ENCODE measurements at places on chromosomes 4 and X. TPM values are rescaled to one million over a fixed set of nuclear protein-coding genes. Genes with fewer than 3 reads are reported as not detected.

GRCh38 chrX:20718592-20719380, 452.1 kb upstream of the RPS6KA3 start:
- H3K27ac ChIP-seq = no peak overlapping the region
- no peak overlapping the region for H3K4me3 ChIP-seq
- no peak for DNase-seq
- no peaks in the 10 kb centered on the region for H3K36me3 ChIP-seq
- H3K4me1 ChIP-seq = peaks cover 6% of the 10 kb centered on the region

The UGT2A2 gene
- not detected for total RNA-seq

DNA sequence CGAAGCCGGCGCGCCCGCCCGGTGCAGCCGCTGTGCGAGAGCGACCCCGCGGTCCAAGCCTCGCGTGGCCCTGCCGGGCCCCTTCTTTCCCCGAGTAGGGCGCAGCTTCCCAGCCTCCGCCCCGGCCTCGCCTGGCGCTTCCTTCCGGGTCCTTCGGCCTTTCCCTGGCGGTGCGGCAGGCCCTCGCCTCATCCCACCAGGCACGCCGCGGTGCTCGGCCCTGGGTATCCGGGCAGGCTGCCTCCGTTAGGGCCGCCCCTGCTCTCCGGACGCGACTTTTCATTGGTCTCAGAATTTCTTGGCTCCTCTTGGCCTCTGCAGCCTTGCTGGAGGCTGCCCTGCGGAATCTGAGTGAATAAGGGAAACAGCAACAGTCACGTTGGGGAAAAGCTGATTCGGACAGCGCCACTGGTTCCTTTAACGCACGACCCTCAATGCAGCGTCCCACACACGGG, 429 bp downstream of the UVSSA start:
- H3K4me1 ChIP-seq = peaks cover 24% of the 10 kb centered on the region
- peak overlapping the region; percentile 95 for H3K27ac ChIP-seq
- H3K27me3 ChIP-seq = no peaks in the 10 kb centered on the region

DNA sequence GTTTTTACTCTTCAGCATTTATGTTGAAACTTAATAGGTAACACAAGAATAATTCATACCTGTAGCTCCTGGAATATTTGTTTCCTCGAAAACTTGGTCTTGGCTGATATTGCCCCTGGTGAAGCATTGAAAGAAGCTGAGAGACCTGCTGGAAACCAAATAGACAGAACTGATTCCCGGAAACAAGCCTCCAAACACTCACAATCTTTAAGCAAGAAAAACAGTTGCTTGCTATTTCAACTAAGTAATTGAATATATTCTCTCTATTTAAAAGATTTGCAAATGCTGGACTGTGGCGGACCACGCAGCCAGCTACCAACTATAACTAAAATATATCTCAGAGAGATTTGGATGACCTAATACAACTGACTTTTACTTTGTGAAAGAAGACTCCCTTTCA, 3.6 kb downstream of the PCDH18 start:
- DNase-seq = no peak
- peaks cover 6% of the 10 kb centered on the region for H3K36me3 ChIP-seq
- peaks cover 16% of the 10 kb centered on the region for H3K4me1 ChIP-seq
- no peak overlapping the region for H3K27ac ChIP-seq

The GK gene
- total RNA-seq = 16.3 TPM

GRCh38 chr4:1565598-1566295, 118.4 kb downstream of the FAM53A start:
- H3K4me3 ChIP-seq = no peak overlapping the region
- H3K27ac ChIP-seq = no peak overlapping the region
- peaks cover 3% of the 10 kb centered on the region for H3K27me3 ChIP-seq
- peaks cover 9% of the 10 kb centered on the region for H3K4me1 ChIP-seq

DNA sequence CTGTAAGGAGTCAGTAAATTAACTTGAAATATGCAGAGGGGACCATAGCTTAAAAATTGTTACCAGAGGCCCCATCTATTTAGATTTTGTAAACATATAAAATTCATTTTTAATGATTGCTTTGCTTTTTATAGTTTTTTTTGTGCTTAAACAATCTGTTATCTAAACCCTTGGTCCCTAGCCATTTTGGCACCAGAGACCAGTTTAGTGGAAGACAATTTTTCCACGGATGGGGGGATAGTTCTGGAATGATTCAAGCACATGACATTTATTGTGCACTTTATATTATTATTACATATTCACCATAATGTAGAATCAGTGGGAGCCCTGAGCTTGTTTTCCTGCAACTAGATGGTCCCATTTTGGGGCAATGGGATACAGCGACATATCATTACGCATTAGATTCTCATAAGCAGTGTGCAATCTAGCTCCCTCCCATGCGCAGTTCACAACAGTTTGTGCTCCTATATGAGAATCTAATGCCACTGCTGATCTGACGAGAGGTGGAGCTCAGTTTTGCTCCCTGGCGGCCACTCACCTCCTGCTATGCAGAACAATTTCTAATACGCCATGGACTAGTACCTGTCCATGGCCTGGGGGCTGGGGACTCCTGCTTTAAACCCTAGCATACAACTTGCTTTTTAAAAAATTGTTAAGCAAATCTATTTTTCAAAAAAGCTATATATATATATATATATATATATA, 5.9 kb downstream of the ZXDA start:
- H3K4me1 ChIP-seq = no peaks in the 10 kb centered on the region
- no peaks in the 10 kb centered on the region for H3K36me3 ChIP-seq
- DNase-seq = no peak
- H3K27me3 ChIP-seq = no peaks in the 10 kb centered on the region
- H3K4me3 ChIP-seq = no peak overlapping the region

DNA sequence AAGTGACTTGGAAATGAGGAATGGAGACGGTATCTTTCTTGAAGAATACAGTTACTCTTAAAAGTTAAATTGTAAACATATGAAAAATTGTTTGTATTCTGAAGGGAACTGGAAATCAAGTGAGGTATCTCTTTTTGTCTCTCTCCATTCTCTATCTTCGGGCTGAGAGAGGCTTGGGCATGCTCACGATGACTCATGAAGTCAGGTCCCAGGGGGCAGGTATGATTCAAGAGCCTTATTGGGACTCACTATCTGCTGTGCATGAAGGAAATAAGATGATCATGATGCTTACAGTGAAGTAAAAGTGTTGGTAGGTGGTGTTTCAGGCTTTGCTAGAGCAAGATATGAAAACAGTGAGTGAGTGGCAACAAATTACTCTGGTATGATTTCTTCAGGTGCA, 200.4 kb upstream of the PITX2 start:
- no peak overlapping the region for H3K4me3 ChIP-seq
- H3K27ac ChIP-seq = no peak overlapping the region
- H3K36me3 ChIP-seq = no peaks in the 10 kb centered on the region
- no peaks in the 10 kb centered on the region for H3K27me3 ChIP-seq
- no peak for DNase-seq
- H3K4me1 ChIP-seq = no peaks in the 10 kb centered on the region

GRCh38 chr4:120709991-120710390, 212.5 kb downstream of the PRDM5 start:
- H3K27me3 ChIP-seq = no peaks in the 10 kb centered on the region
- peaks cover 3% of the 10 kb centered on the region for H3K4me1 ChIP-seq
- no peak overlapping the region for H3K4me3 ChIP-seq
- DNase-seq = no peak
- H3K27ac ChIP-seq = no peak overlapping the region

The SPARCL1 gene
- total RNA-seq = 0.41 TPM

The SPIN3 gene
- 26.1 TPM for total RNA-seq

DNA sequence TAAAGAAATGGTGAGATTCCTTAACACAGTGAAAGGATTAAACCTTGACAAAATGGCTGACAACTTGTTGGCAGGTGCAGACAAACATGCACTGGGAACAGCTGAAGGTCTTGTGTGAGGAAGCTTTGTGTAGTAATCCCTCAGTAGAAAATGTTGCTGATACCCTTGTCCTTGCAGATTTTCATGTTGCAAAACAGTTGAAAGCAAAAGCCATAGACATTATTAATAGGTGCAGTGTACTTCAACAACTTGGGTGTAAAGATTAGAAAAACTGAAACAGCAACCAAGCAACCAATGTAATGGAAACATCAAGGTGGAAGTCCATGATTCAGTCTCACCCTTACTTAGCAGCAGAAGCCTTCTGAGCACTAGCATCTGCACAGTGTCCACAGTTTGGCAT, 29.8 kb downstream of the UGT2B7 start:
- H3K27me3 ChIP-seq = no peaks in the 10 kb centered on the region
- H3K27ac ChIP-seq = no peak overlapping the region
- H3K4me1 ChIP-seq = no peaks in the 10 kb centered on the region

- DNase-seq = no peak
- peaks cover 2% of the 10 kb centered on the region for H3K4me1 ChIP-seq
- H3K4me3 ChIP-seq = no peak overlapping the region
- no peaks in the 10 kb centered on the region for H3K27me3 ChIP-seq
- no peak overlapping the region for H3K27ac ChIP-seq
- H3K36me3 ChIP-seq = no peaks in the 10 kb centered on the region
These were observed 94.4 kb downstream of the GRIA2 start for GRCh38 chr4:157314906-157315305.

The DEFB131A gene
- not detected for total RNA-seq

The GPC3 gene
- total RNA-seq = 197 TPM

The MAGIX gene
- 5.0 TPM for total RNA-seq

The PABPC1L2A gene
- total RNA-seq = not detected

DNA sequence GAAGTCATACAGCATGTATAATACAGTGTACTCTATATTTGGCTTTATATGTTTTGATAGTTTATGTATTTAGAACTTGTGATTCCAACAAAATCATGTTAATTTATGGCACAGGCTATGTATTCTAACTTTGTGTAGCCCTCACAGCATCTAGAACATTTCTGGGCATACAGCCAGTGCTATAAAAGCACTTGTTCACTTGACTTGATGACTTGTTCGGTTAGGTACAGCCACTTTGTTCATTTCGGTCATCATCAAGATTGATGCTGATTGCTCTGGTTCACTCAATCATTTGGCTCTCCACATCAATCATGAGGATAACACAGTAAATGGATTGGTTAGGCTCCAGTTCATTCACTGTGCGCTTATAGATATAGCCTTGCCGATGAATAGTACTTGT, 97.6 kb upstream of the IRS4 start:
- no peaks in the 10 kb centered on the region for H3K36me3 ChIP-seq
- H3K4me3 ChIP-seq = no peak overlapping the region
- H3K27ac ChIP-seq = no peak overlapping the region
- H3K27me3 ChIP-seq = no peaks in the 10 kb centered on the region
- DNase-seq = no peak
- H3K4me1 ChIP-seq = no peaks in the 10 kb centered on the region

DNA sequence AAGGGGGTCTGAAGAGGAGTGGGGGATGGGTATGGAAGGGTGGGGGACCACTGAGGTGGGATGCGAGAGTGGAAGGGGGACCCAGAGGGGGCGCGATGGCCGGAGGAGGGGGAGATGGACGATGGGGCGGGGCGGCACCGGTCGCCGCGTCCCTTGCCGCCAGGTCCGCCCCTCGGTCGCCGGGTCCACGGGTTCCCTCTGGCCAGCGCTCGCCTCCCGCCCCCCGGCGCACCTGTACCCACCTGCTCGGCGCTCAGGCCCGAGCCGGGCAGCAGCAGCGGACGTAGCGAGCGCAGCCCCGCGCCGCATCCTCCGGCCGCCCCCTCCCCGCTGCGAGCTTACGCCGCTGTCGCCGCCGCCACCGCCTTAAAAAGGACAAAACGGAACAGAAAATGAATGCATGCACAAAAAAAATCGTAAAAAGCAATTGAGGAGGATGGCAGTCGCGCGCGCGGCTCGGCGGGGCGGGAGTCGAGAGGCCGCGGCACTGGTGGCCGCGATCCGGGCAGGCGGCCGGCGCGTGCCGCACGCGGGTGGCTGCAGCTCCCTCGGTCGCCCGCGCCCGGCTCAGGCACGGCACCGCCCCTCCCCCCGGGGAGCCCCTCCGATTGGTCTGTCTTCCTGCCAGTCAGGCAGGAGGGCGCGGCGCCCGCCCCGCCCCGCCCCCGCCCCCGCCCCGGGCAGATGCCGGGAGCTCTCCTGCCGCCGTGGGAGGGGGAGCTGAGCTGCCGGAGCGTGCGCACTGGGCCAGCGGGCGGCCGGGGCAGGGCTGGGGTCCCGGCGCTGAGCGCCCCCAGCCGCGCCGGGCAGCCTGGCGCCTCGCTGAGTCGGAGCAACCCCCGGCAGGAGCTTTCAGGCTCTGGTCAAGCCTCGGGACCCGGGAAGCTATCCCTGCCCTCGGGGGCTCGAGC, at the start of gene JAKMIP1:
TSS of gene JAKMIP1 (minus strand) at position 539 of the 911 bp plus-strand sequence. CDS start 87,699 bp downstream, outside the sequence.
- H3K27ac ChIP-seq = peak within 1 kb of the TSS; percentile 70
- peaks cover 59% of the 10 kb centered on the region for H3K27me3 ChIP-seq
- no peaks in the 10 kb centered on the region for H3K36me3 ChIP-seq
- H3K4me3 ChIP-seq = peak within 1 kb of the TSS; percentile 69
- DNase-seq = peak; percentile 93
